ENCODE measurements at places on chromosomes 3 and 15.

GRCh38 chr3:140170612-140171011 is 235.6 kb downstream of the CLSTN2 start:
- DNase-seq, result no peak

DNA sequence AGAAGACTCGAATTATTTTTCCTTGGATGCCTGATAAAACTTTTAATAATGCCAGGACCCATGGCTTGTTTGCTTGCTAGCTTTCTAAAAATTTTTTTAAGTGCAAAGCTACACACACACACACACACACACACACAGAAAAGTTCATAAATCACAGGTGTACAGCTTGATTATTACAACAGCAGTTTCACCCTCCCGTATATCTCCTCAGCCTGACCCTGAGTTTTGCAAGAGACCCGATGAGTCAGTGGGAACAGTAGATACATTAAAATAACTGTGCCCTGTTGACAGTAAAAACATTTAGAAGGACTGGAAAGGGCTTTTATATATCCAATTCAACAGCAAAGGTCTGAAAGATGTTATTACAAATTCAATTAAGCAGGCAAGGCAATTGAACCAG is 46.7 kb downstream of the EMC4 start:
- no peak for DNase-seq

DNA sequence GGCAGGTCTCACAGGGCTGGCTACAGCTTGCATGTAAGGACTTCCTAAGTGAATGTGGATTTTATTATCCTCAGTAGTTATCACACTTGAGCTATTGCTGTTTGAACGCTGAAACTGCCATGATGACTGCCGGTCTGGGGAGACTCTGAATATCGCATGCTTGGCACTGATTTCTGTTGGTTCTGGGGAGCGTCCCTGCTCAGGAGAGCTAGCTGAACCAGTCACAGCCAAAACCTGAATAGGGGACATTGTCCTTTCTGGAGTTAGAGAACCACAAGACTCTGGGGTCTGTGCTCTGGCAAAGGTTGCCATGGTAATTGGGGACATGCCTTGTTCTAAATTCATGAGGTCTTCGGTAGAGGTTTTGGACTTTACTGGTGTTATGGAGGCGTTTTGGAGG is 30.8 kb downstream of the CMSS1 start:
- DNase-seq, result no peak

DNA sequence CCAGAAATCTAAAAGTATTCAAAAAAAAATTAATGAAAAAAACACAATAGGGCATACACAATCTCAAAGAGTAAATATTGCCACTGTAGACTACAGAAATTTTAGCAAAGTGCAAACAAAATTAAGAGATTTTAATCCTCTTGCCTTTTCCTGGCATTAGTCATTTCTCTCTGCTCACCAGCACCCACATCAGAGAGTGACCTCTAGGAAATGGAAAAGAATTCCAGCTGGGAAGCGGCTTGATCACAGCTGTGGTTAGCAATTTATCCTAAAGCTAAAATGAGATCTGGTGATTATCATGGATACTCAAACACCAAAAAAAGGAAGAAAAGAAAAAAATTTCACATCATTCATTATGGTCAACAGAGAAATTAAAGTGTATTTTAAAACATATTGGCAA is 7.5 kb downstream of the CSNK1G1 start:
- DNase-seq, result no peak

All from effector memory CD8-positive, alpha-beta T cell (primary cell).